ENCODE measurements at places on chromosomes 5 and 9.
A peak's percentile ranks its signal among the peaks of the same experiment; 100 is the strongest.

GRCh38 chr5:131530706-131531331, 104.2 kb downstream of the RAPGEF6 start:
- DNase-seq: no peak

DNA sequence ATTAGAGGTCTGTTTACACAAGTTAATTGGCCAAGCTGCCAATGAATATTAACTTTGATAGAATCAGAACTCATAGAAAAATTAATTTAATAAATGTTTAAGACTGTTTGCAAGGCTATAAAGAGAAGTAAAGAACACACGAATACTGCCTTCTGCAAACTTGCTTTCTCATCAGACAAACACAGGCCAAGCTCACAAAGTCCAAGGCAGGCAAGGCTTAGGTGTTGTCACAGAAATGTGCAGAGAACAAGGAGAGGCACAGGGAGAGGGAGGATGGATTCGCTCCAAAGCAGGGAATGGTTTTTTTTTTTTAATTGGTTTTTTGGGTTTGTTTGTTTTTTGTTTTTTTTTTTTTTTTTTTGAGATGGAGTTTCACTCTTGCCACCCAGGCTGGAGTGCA, 43.4 kb downstream of the RETREG1 start:
- no peak for DNase-seq

DNA sequence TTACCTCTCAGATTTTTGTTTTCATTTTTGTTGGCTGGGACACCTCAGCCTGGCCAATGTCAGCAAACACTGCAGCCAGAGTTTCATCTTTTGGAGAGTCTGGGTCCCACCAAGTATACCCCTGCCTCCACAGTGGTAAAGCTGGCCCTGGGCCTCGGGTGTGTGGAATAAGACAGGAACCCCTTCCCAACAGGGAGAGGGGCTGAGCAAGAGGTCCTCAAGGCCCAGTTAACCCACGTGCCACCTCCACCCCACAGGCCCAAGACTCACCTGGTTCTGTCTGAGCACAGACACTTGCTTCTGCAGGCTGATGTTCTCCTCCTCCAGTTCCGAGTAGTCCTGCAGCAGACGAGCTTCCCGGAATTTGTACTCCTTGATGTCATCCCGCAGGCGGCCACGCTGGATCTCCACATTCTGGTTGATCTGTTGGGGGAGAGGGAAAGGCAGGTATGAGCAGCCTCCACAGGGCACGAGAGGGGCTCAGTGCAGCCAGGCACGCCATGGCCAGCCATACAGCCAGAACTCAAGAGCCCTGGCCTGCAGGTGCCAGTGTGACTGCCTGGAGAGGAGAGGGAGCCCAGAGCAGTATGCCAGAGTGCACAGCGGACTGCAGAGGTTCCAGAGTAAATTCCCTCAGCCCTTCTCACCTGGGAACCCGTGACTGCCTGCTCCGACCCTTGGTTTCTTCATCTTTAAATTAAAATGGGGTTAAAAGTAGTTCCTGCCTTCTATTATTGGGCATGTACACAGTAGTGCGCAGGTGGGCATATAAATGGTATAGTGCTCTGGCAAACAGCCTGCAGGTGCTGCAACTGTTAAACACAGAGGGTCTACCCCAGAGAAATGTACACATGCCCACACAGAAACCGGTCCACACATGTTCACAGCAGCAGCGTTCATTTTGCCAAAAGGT, 42.0 kb downstream of the BICD2 start:
- DNase-seq: no peak

GRCh38 chr9:841371-842209, at the start of gene DMRT1:
DMRT1 (plus strand) TSS chr9:841697; CDS start chr9:841839, 142 bp downstream.
- no peak for DNase-seq

DNA sequence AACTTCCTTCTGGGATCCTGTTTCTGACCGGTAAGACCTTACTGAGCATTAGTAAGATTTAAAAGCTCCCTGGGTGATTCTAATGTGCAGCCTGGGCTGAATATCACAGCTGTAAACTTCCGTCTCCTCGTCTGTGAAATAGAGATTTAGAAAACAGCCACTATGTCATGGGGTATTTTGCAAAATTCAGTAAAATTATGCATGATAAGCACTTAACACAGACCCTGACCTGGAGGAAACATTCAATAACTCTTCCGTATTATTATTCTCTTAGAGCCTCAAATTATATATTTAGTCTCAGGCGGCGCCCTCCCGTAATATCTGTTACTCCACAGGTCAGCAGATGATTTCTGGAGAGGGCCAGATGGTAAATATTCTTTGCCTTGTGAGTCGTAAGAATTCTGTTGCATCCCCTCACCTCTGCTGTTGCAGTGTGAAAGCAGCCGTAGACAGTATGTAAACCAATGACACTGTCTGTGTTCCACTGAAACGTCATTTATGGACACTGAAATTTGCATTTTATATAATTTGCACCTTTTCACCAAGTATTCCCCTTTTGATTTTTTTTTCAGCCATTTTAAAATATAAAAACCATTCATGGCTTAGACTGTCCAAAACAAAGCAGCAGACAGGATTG, 39.2 kb upstream of the RARS1 start:
- no peak for DNase-seq

GRCh38 chr9:35903049-35903448, 3.0 kb upstream of the HRCT1 start:
- no peak for DNase-seq

DNA sequence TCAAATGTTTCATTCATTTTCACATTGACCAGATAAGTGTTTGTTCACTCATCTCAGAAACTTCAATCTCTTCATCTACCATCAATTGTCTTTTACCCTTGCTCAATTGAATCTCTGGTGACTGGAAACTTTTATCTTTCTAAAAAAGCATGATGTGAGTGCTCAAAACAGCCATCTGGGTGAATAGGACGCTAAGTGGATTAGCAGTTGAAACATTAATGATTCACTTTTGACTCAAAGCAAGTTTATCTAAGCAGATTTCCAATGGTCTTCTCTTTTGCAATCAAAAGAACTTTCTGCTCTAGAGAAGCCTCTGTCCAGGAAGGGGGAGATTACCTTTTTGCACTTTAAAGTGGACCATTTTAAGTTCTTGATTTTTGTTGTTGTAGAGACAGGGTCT, 22.2 kb downstream of the KLF4 start:
- no peak for DNase-seq

DNA sequence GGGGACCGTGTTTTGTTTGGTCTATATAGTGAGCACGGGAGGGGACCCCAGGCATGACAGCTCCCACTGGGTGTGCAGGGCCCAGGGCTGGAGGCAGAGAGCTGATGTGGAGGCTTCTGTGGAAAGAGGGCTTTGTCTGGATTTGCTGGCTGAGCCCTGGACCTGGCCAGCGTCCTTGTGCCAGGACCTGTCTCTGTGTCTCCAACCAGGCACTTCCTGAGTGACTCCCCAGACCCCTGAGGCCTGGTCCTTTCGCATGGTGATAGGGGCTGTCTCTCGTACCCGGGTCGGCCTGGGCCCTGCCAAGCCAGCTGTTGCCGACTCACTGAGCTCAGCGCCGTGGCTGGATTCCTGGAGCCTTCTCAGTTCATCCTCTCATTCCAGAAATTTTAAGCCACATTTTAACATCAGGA, 77.6 kb downstream of the ADAMTS2 start:
- no peak for DNase-seq

DNA sequence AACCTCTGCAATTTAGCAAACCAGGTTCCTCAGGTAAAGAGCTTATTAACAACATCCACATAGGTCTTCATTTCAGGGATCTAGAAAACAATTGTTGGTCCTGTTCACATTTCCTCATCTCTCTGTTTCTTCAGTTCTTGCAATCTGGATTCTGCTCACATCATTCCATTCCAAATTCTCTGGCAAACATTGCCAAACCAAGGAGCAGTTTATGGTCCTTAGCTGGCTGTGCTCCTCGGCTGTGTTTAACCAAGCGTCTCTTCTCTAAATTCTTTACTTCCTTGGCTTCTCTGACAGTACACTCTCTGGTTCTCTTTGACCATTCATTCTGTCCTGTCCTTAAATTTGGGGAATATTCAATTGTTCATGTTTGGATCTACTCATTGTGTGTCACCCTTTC, 65.8 kb upstream of the RANBP3L start:
- DNase-seq: no peak

GRCh38 chr9:38133595-38133994, 64.6 kb upstream of the SHB start:
- DNase-seq: no peak

DNA sequence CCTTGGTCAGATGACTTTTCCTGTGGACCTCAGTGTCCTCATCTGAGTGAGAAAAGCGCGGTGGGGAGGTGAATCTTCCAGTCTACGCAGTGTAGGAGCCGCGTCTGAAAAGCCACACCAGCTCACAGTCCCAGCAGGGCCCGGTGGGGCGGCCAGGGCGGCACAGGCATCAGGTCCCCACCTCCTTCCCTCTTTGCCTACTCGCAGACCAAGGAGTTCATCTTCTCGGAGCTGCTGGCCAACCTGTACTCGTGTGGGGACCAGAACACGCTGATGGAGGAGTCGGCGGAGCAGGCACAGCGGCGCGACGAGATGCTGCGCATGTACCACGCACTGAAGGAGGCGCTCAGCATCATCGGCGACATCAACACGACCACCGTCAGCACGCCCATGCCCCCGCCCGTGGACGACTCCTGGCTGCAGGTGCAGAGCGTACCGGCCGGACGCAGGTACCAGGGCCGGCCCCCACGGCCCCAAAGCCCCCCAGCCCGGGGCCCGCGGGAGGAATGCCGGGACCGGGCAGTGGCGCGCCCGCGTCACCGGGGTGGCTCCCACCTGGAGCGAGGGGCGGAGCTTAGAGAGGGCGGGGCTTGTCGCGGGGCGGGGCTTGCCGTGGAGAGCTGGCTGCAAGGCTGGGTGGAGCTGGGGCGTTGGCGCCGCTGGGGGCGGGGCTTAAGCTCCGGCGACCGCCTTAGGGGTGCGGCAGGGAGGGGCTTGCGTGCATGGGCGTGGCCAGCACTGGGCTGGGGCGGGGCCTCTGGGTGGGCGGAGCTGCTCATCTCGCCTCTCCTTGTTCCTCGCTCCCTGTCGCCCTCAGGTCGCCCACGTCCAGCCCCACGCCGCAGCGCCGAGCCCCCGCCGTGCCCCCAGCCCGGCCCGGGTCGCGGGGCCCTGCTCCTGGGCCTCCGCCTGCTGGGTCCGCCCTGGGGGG, 25.6 kb downstream of the GOLGA2 start:
- DNase-seq: peak; percentile 98

GRCh38 chr9:35871545-35871944, 1.3 kb upstream of the OR13J1 start:
- no peak for DNase-seq

- DNase-seq: no peak
Observed at GRCh38 chr5:109455598-109456096, 45.9 kb upstream of the PJA2 start.

- no peak for DNase-seq
Observed at GRCh38 chr5:147465747-147466146, 44.1 kb downstream of the DPYSL3 start.

DNA sequence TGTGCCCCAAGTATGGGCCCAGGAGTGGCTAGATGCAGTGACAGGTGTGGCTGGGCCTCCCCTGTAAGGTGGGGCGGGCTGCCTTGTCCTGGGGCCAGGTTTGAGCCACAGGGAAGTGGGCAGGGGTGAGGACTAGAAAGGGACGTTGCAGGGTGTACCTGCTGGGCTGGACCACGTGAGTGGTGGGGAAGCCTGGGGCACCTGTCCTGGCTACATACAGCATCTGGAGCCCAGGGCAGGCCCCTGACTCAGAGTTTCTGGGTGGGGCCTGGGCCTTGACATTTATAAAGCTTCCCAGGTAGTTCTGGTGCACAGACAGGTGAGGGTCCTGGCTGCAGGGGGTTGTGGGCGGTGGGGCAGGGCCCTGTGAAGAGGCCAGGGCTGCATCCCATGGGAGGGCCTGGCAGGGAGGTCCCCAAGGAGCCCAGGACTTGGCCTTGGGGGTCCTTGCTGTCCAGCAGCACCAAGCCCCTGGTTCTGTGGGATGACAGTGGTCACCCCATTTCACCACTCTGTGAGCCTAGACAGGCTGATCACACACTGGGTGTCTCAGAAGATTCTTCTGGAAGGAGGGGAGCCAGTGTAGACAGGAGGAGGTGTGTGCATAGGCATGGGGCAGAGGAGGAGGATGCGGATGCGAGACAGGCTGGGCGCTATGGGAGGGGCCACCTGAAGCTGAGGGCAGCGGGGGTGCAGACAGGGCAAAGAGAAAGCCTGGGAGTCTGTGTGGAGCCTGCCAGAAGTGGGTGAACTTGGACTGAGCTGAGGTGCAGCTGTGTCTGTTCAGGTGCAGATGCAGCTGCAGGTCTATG, 94.0 kb downstream of the PHF2 start:
- DNase-seq: no peak

GRCh38 chr5:59351076-59351794, 542.3 kb downstream of the PDE4D start:
- DNase-seq: no peak

- DNase-seq: no peak
Observed at GRCh38 chr5:122942164-122942914, 94.2 kb downstream of the PPIC start.

DNA sequence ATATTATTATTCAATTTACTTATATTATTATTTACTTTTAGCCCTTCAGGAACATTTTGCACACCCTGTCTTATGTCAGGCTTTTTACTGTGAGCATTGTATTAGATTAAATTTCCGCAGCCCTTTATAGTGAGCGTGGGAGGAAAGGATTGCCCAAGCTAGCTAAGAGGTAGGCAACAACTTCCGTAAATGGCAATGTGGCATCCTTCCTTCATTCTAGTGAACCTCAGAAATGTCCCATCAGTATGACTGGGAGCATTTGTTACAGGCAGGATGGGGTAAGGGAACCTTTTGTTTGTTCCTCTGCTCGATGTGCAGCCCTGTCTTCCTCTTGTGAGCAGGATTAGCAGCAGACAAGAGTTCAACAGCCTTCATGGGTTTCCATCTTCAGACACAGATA, 6.2 kb upstream of the CD180 start:
- no peak for DNase-seq

DNA sequence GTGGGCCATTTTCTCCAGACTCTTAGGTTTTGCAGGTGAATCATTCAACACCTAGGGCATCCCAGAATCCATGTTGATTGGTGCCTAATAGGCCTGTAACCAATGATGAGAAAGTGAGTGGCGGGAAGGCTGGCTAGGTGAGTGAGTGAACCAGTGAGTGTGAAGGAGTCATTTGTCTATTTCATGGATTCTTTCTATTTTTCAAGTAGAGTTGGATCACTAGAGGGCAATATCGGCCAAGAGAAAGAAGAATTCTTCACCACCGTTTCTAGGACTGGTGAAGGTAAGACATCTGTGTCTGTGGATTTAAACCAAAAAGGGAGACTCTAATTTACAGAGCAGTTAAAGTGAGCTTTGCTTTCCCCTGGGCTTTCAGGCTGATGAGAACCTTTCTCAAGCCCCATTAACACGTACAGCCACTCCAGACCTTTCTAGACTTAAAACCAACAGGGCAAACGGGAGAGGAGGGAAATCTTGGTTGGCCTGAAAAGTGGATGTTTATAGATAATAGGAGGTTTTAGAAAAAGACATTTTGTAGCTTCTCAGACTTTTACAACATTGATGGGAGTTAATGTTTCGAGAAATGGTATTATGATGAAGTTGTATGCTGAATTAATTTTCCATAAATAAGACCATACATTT, 114.3 kb upstream of the IL12B start:
- no peak for DNase-seq

GRCh38 chr5:107464416-107464815, 206.3 kb downstream of the EFNA5 start:
- DNase-seq: no peak

All from stimulated activated CD4-positive, alpha-beta T cell treated with anti-CD3 and anti-CD28 coated beads, TNF-alpha, amount 100 ng/mL, for 1 hour (primary cell).